ENCODE measurements at places on chromosomes 4 and X. TPM values are rescaled to one million over a fixed set of nuclear protein-coding genes. Genes with fewer than 3 reads are reported as not detected.

Gene STOX2
- total RNA-seq: 1.1 TPM

Gene FTSJ1
- 92.5 TPM for total RNA-seq

Gene SATL1
- not detected for total RNA-seq

Gene LANCL3
- total RNA-seq: 0.54 TPM

Gene CNGA2
- not detected for total RNA-seq

Gene CENPI
- 4.6 TPM for total RNA-seq

Gene PDE6B
- total RNA-seq: not detected

Gene SAGE1
- total RNA-seq: not detected

Gene SOX3
- total RNA-seq: not detected

Gene MAGEB10
- not detected for total RNA-seq

Gene SFRP2
- total RNA-seq: not detected

Gene RTL5
- total RNA-seq: not detected

Gene UBQLN2
- 18.0 TPM for total RNA-seq

Gene CFI
- not detected for total RNA-seq

Gene ETDA
- total RNA-seq: not detected

Gene ELOVL6
- 23.5 TPM for total RNA-seq

Gene MTTP
- 0.27 TPM for total RNA-seq

Gene FAM120C
- 12.5 TPM for total RNA-seq

Gene GNPDA2
- total RNA-seq: 19.3 TPM

Gene MAGIX
- total RNA-seq: 0.84 TPM

Gene OPN1MW
- total RNA-seq: not detected

Gene CFP
- 0.71 TPM for total RNA-seq

Gene MID1IP1
- total RNA-seq: 52.4 TPM

Gene PNMA6F
- not detected for total RNA-seq

Gene UGT2B11
- total RNA-seq: not detected

Gene MYL5
- total RNA-seq: 32.9 TPM

Gene KCNIP4
- total RNA-seq: 0.91 TPM

Gene GNRHR
- not detected for total RNA-seq

Gene GPR82
- not detected for total RNA-seq

Gene MAML3
- 0.89 TPM for total RNA-seq

Gene PCDH19
- total RNA-seq: 0.12 TPM

Gene PPP4R3C
- total RNA-seq: not detected

Gene ADH7
- not detected for total RNA-seq

Gene S100G
- total RNA-seq: not detected

Gene KLHL5
- total RNA-seq: 59.2 TPM

Gene RNF175
- total RNA-seq: 0.66 TPM

Gene NCAPG
- total RNA-seq: 38.6 TPM

Gene TRIM75
- total RNA-seq: not detected

Gene UGT2A3
- total RNA-seq: not detected

Gene MAGEE1
- total RNA-seq: 0.47 TPM

Gene ARHGAP36
- not detected for total RNA-seq

All from MCF 10A (cell line).